ENCODE measurements at places on chromosomes 1 and 21.

GRCh38 chr1:227915564-227916553 is 31.9 kb downstream of the WNT9A start:
- DNase-seq, result no peak

- no peak for DNase-seq
These were observed 14.4 kb downstream of the HLX start for GRCh38 chr1:220893701-220894024.

- no peak for DNase-seq
These were observed 38.6 kb downstream of the TFF3 start for GRCh38 chr21:42276526-42277154.

- DNase-seq, result no peak
These were observed 62.1 kb upstream of the F3 start for GRCh38 chr1:94603663-94604062.

DNA sequence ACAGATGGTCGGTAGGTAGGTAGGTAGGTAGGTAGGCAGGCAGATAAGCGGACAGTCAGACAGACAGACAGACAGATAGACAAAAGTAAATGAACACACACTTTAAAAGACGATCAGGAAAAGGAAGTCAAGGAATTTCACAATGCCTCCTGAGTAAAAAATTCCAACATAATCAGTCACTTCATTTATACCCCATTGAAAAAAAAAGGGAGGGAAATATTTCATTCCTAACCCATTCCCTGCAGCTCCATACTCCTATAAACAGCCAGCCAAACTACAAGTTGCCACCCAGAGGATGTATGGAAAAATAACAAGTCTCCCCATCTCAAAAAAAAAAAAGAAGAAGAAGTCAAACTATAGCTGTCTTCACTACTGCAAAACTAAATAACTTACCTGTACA is 43.4 kb downstream of the ZZZ3 start:
- DNase-seq, result no peak

DNA sequence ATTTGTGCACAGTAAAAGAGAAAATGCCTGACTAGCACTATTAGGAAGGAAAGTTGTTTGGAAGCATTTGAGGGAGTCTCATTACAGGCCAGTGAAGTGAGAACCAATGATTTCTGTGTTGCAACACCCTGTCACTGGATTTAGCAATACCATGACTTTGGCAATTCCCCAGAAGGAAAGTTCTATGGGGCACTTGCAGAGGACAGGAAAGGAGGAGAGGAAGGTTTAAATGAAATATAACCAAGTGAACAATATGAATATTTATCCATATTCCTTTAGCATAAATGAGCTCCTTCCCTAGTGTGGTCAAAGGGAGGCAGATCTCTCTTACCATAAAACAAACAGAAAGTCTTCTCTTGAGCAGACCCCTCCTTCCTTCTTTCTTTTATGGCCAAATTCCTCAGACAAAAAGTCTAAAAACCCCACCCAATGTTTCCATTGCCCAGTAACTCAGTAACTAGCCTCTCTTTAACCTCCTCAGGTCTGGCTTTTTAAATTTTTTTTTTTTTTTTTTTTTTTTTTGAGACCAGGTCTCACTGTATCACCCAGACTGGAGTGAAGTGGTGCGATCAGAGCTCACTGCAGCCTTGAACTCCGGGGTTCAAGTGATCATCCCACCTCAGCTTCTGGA is 5.5 kb downstream of the TLR5 start:
- no peak for DNase-seq

DNA sequence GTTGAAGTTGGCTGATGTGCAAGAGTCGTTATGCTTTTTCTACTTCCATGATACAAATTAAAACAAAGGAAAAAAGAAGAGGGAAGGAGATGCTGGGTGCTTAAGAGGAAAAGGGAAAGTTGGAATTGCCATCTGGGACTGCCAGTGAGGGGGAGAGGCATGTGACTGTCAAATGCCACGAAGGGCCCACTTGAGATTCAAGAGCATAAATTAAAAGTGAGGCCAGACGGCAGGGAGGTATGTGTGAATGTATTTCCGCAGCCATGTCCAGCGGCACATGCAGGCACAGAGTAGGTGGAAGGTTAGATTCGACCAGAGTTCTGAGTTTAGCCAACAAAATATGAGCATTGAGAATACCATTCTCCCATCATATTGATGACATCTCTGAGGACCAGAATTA is 32.0 kb downstream of the NFASC start:
- no peak for DNase-seq

DNA sequence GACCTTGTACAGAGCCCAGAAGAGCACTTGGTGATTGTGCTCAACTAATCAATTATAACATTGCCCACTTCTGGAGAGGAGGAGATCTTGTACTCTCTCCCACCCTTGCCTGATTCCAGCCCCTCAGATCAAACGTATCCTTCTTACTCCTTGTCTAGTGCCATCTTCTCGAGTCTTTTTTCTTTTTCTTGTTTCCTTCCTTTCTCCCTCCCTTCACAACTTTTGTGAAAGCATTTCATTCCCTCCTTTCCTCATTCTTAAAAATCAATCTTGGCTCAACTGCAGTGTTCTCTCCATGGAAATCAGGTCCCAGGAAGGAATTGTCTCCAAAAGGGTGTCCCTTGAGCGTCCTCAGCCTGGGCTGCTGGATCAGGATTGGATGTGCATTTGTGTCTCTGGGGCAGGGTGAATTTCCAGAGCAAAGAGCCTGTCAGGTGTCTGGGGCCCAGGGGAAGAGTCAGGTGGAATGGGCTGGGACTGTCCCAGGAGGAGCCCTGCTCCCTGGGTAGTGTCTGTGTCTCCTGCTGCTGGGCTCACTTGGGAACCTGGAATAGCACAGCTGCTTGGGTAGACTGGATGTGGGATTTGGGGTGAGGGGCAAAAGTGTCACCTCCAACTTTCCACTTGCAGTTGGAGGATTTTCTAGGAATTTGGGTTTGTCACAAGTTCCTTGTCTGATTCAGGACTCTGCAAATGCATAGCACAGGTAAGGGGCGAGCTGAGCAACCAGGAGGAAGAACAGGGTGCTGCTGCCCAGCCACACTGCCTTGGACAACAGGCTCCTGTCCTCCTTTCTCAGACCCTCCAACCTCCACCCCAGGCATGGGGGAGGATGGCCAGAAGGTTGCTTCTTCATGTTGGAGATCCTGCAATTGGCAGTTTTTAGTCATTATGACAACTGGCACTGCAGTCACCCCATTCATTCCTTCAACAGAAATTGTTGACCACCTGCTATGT is 3.3 kb downstream of the SOX13 start:
- no peak for DNase-seq

DNA sequence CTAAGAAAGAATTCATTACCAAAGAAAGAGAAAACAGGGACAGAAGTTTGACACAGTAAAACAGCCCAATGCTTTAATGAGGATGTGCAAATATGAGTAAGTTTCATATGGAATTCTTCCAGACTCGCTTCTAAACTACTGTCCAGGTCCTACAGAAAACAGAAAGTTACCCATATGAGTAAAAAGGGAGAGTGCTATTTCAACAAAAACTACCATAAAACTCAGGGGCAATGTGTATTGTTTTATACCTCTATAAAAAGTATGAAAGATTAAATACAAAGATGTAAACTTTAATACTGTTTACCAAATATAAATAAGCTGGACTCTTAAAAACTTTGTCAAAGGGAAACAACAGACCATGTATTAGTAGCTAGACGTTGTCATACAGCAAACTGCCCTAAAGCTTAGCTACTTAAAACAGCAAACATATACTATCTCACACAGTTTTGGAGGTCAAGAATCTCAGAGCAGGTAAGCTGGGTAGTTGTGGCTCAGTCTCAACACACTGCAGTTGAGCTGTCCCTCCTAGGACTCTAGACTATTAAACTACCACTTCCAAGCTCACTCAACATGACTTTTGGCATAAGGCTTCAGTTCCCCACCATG is 174.9 kb downstream of the COP1 start:
- no peak for DNase-seq

DNA sequence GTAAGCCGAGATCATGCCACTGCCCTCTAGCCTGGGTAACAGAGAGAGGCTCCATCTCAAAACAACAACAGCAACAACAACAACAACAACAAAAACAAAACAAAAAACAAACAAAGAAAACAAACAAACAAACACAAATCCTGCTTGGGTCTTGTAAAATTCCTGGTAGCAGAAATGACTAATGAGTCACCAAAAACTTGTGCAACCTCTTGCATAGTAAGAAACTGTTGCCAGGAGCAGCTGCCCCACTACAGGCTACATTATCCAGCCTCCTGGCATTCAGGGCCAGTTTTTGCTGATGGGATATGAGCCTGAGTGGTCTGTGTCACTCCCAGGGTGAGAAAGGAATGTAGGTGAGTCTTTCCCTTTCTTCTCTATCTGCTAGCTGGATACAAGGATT is 245.4 kb downstream of the TNR start:
- no peak for DNase-seq

- DNase-seq, result no peak
These were observed 46.2 kb upstream of the PRRX1 start for GRCh38 chr1:170617591-170618330.

DNA sequence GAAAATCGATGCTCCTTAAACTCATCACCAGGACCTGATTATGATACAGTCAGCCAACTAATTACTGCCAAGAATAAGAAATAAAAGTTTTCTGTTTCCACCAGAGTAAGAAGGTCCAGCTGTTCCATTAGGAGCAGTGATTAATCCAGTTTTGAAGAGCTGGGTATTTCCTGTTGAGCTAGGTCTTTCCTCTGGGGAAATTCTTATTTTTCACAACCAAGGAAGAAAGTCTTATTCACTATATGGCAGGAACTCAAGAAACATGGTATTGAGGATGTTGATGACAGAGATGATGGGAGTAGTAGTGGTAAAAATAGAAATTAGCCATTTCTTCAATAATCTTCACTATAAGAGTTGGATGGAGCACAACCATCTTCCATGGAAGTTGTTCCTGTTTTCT is 374.6 kb upstream of the RUNX1 start:
- no peak for DNase-seq
